AG09309 (cell line): ENCODE measurements at places on chromosomes 1 and 21.

DNA sequence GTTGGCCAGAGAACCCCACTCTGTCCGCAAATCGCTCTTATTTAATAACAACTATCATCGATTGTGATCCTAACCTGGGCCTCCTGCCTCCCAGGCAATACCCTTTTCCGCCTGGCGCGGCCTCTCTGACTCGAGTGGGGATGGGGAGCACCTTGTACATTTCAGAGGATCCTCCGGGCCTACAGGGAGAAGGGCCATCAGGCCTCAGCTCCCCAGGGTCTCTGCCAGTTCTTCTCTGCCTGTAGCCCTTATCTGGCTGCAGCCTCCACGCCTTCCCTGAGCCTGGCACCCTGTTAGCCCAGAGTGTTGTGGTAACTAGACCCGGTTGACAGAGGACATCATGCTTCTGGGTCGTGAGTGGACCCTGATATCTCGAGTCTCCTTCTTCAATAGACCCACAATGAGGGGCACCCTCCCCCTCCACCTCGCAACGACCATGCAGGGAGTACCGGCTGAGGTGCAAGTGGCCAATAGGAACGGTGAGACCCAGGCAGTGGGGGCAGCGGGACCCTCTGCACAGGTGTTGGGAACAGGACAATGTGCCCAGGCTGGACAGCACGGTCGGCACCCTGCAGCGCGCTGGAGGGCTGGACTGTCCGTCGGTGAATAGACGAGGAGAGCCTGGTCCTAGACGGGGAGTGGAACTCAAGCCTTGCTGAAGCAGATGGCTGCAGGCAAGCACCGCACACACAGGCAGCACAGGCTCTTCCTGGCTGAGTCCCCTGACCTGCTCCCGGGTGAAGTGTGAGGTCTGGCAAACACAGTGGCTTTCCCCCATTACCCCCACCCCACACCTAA is 7.1 kb upstream of the CRYBG2 start:
- no peak for DNase-seq

DNA sequence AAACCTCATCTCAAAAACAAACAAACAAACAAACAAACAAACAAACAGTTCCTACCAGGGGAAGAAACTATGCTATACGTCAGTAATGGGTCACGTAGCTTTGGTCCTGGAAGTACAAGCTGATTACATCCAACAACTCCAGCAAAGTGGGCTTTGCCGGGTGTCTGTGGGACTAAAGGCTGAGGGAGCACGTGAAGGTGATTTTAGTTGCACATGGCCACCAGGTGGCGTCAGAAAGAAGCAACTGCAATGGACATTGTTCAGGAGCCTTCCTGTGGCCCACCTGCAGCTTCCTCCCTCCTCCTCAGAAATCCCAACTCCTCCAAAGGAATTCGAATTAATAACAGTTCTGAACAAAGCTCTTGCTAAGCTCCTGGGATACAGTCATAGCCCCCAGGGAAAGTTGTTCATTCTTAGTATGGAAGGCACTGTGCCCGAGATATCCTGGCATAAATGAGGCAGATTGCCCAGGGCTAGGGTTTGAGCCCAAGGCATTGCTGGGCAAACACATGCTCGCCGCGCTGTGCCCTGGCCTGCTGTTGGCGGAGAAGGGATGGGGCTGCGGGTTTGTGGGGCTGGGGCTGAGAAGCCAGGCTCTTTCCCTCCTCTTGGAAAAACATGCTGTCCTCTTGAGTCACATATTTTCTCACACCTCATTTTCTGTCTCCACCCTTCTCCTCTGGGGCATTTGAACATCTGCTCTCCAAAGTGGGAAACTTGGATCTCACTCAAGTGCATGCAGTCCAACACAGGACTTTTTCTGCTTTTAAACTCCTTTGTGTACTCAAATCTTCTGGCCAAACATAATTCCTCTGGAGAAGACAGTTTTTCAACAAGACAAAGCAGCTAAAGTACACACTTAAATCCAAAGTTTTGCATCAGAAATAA is 28.6 kb downstream of the AKNAD1 start:
- DNase-seq = peak; percentile 53

DNA sequence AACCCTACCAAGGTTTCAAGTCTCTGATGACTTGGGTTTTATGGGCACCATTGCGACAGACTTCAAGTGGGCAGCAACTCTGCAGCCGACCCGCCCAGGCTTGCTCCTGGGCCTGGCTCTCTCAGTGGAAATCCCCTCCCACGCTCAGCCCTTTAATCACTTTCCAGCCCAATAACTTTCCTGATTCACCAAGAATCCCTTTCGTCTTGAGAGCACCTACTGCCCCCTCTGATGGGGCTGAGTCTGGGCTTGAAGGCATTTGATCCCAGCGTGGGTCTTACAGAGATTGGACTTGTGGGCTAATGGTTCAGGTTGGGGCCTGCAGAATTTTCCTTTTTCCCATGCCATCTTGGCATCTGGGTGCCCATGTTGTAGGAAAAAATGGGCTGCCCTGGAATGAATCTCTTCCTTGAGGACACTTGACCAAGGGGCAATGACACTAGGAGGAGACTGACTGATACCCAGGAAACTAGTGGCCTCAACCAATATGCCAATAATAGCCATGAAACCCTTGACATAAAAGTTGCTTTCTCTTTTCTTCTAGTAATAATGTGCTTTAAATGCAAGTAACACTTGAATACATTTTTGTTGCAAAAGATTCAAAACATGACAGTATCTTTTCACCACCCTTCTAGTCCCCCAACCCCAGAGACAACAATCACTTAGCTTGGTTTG is 7.8 kb upstream of the PHLDA3 start:
- DNase-seq = no peak

GRCh38 chr1:98098473-98098872 is 177.6 kb upstream of the DPYD start:
- no peak for DNase-seq

GRCh38 chr1:96992871-96993270 is 271.3 kb downstream of the PTBP2 start:
- DNase-seq = peak; percentile 18

DNA sequence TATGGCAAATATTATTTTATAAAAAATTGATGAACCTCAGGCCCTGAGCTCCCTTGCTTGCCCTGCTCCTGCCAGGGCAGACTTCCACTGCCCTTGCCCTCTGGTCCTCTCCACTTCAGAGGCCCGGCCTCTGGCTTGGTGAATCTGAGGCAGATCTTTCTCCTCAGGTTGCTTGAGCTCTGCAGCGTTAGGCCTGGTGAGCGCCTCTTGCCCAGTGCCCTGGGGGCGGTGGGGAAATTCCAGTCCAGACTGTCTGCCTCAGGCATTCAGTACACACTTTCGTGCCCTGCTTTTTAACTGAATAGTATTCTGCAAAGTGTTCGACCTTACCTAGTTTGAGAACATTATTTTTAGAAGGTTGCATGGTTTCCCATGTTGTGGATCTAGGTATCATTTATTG is 98.2 kb downstream of the PCBP3 start:
- no peak for DNase-seq

- no peak for DNase-seq
These were observed 86.1 kb downstream of the OBSCN start for GRCh38 chr1:228293816-228294500.

DNA sequence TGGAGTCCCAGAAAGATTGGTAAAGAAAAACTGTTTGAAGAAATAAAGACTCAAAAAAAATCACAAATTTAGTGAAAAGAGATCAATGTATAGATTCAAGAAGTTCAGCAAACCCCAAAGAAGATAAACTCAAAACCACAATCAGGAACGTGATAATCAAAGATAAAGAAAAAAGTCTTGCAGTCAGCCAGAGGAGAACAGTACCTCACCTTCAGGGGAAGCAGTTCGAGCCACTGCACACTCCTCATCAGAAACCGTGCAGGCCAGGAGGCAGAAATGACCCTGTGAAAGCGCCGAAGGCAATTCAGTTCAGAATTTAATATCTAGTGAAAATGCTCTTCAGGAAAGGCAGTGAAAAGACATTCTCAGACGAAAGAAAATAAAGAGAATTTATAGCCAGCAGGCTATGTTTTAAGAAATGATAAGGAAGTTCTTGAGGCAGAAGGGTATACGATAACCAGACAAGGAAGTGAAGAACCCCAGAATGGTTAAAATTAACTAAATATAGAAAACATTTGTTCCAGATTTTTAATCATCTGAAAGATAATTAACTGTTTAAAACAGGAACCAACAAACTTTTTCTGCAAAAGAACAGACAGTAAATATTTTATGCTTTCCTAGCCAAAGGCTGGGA is 13.5 kb upstream of the SUMO3 start:
- DNase-seq = no peak

GRCh38 chr21:33064623-33065390 is 5.1 kb upstream of the OLIG1 start:
- DNase-seq = no peak

- no peak for DNase-seq
These were observed 9.2 kb downstream of the NR5A2 start for GRCh38 chr1:200036619-200037270.

- no peak for DNase-seq
These were observed 455.2 kb upstream of the RUNX1 start for GRCh38 chr21:35504277-35504676.

DNA sequence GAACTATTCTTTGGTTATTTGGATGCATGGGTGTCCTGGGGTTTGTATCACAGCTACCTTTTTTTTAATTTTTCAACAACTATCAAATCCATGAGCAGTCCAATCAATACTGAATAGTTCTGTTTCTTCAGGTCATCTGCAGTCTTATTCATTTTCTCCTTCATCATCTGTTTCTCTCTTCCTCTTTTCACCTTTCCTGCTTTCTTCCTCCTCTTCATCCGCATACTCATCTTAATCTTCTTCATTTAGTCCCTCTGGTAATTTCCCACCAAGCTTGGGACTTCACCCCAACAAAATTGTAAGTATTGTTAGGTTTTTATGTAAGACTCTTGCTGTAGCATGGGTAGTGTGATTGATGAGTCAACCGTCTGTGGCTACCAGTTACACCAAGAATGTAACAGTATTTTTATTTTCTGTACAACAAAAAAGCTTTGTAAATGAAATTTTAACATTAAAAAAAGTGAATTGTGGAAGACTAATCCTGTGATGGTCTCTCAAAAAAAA is 184.1 kb upstream of the RNPC3 start:
- DNase-seq = no peak

GRCh38 chr1:171134204-171134923 is 43.7 kb downstream of the FMO3 start:
- no peak for DNase-seq

- DNase-seq = no peak
These were observed 386.8 kb downstream of the KCNH1 start for GRCh38 chr1:210747112-210747511.
